ENCODE measurements at places on chromosomes 4 and X. TPM values are rescaled to one million over a fixed set of nuclear protein-coding genes. Genes with fewer than 3 reads are reported as not detected.
A peak's percentile ranks its signal among the peaks of the same experiment; 100 is the strongest.

- no peak overlapping the region for H3K4me3 ChIP-seq
- H3K27ac ChIP-seq: no peak overlapping the region
- no peaks in the 10 kb centered on the region for H3K36me3 ChIP-seq
- no peak for DNase-seq
Observed at GRCh38 chr4:91089178-91089577, 962.0 kb downstream of the CCSER1 start.

The REPS2 gene
- 6.3 TPM for total RNA-seq

DNA sequence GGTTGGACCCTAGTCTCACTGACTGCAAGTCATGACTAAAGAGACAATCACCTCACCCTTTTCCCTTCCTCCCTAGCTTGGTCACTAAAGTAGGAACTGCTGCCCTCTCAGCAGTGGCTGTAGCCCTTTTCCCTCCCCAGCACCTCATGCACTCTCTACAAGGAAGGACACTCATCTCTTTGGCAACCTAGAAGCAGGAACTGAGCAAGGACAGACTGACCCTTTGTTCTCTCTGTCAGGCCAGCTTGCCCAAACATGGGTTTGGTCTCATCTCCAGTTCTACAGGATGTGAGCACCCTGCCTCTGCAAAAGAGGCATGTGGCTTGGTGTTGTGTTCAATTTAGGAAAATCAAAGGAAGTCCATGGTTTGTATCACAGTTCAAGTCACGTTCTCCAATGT, 15.8 kb downstream of the LEF1 start:
- H3K4me1 ChIP-seq: no peaks in the 10 kb centered on the region
- no peaks in the 10 kb centered on the region for H3K27me3 ChIP-seq
- H3K4me3 ChIP-seq: no peak overlapping the region
- DNase-seq: no peak
- no peaks in the 10 kb centered on the region for H3K36me3 ChIP-seq

- peaks cover 2% of the 10 kb centered on the region for H3K4me1 ChIP-seq
- no peaks in the 10 kb centered on the region for H3K27me3 ChIP-seq
- H3K36me3 ChIP-seq: no peaks in the 10 kb centered on the region
Observed at GRCh38 chr4:75634951-75635350, 4.6 kb upstream of the CDKL2 start.

DNA sequence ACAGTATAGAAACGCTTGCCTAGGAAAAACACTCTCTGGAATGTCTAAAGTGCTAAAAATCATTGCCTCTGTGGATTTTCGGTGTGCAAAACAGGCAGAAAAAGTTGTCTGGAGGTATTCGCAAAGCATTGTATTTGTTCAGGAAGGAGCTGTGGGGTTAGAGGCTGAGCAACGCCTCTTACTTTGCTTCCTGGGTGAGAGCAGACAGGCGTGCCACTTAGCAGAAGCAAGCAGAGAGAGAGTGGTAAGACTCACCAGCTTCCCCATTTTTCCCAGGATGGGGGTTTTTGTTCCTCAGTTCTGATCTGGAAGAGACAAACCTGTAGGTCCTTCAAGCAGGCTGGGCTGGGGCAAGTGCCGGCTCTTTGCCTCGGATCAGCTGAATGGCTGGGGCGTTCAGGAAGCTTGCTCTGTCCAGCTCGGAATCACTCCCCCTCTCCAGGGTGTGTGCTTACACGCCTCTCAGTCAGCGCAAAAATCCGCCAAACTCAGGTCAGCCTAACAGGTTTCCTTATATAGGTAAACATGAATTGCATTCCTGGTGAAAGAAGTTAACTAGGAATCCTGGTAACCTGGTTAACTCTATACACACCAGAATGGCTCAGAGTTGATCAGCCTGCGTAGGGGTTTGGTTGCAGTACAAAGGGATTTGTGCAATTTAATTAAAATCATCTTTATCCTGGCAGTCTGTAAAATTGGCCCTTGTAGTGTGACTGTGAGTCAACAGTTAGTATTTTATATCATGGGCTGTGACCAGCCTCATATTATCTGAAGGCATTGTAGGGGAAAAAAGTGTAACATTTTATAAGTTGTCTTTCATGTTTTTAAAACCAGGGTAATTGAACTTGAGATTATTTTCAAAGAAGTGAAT, 213.1 kb upstream of the MID1 start:
- H3K36me3 ChIP-seq: no peaks in the 10 kb centered on the region
- peak overlapping the region; percentile 47 for H3K27ac ChIP-seq

The TCP11X2 gene
- not detected for total RNA-seq

- no peak overlapping the region for H3K4me3 ChIP-seq
- no peaks in the 10 kb centered on the region for H3K27me3 ChIP-seq
- no peaks in the 10 kb centered on the region for H3K36me3 ChIP-seq
- no peak overlapping the region for H3K27ac ChIP-seq
- H3K4me1 ChIP-seq: no peaks in the 10 kb centered on the region
- no peak for DNase-seq
Observed at GRCh38 chrX:65750674-65751469, 83.4 kb downstream of the MSN start.

- no peak overlapping the region for H3K27ac ChIP-seq
- no peaks in the 10 kb centered on the region for H3K4me1 ChIP-seq
- H3K36me3 ChIP-seq: peaks cover 3% of the 10 kb centered on the region
- no peak overlapping the region for H3K4me3 ChIP-seq
- H3K27me3 ChIP-seq: no peaks in the 10 kb centered on the region
Observed at GRCh38 chr4:15493411-15493810, 23.7 kb downstream of the CC2D2A start.

DNA sequence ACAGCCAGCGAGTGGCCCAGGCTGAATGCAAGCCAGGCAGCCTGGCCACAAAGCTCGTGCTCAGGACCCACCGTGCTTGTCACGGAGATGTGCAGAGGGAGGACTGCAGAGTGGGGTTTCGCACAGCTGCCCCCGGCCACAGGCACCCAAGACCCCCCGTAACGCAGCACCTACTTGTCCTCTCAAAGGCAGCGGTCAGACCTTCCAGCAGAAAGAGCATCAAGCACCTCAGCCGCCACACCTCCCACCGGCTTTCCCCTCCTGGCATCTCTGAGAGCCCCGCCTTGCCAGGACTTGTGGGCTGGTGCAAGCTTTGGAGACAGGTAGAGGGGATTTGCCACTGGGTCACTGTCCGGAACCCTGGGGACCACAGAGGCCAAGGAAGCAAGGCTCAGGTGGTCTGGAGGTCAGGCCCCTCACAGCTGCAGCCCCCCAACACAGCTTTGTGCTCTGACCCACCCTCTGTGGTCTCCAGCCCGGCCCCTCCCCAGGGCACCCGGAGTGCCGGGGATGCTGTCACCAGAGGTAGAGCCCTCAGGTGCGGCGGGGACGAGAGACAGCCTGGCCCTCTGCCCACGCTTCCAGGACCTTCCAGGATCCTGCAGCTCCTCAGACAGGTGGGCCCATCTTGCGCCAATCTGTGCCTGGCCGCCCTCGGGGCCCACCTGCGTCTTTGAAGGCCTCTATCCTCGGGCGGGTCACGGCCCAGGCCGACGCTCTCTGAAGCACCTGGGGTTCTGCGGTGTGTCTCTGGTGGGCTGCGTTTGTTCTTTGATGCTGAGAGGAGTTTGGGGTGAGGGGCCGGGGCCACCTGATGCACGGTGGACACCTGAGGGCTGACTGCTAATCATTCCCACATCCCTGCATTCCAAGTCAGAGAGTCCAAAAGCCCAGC, 34.4 kb upstream of the HMX1 start:
- H3K4me1 ChIP-seq: no peaks in the 10 kb centered on the region
- H3K27me3 ChIP-seq: peaks cover 39% of the 10 kb centered on the region
- H3K4me3 ChIP-seq: no peak overlapping the region
- DNase-seq: no peak

- H3K4me1 ChIP-seq: no peaks in the 10 kb centered on the region
- no peak overlapping the region for H3K4me3 ChIP-seq
- peaks cover 2% of the 10 kb centered on the region for H3K27me3 ChIP-seq
- no peak for DNase-seq
- no peak overlapping the region for H3K27ac ChIP-seq
Observed at GRCh38 chr4:6205973-6206372, 5.6 kb upstream of the JAKMIP1 start.

DNA sequence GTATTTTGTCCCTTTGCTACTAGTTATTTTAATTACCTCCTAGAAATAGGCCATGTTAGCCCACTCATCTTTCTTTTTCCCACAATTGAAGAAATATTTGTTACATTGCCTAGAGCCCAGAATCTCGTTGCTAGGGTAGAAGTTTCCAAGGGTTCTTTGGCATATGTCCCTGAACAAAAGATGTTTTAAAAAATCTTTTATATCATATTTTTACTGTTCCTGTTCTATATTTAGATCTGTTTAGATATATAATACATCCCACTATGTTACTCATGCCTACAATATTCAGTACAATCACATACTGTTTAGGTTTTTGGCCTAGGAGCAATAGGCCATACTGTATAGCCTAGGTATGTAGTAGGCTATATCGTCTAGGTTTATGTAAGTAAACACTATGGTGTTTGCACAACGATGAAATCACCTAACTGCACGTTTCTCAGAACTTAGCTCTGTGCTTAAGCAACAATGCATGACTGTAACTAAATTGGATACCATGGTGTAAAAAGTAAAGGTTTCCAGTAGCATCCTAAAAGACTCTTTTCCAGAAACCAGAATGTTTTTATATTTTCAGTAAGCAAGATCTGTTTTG, 236.0 kb upstream of the SLIT2 start:
- DNase-seq: peak; percentile 80
- H3K4me1 ChIP-seq: peaks cover 41% of the 10 kb centered on the region
- H3K36me3 ChIP-seq: no peaks in the 10 kb centered on the region
- H3K4me3 ChIP-seq: no peak overlapping the region

The GLOD5 gene
- not detected for total RNA-seq

DNA sequence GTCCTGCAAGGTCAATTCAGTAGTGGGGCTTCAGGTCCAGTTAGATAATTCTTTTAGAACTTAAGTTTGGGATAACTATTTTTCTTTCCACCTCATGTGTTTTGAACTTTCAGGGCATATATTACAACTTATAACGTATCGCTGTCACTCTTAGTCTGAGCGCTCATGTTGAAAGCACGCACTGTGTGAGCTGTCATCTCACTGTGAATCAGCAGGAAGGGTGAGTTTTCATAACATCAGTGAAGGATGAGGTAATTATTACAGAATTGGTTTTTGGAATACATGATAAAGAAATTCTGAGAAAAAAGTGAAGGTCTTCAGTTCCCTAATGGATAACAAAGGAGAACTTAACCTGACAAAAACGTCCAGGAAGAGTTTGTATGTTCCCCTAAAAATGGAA, 45.1 kb upstream of the SLC4A4 start:
- peak; percentile 56 for DNase-seq
- peaks cover 20% of the 10 kb centered on the region for H3K4me1 ChIP-seq
- no peak overlapping the region for H3K27ac ChIP-seq
- no peak overlapping the region for H3K4me3 ChIP-seq

- H3K27me3 ChIP-seq: no peaks in the 10 kb centered on the region
- no peak overlapping the region for H3K4me3 ChIP-seq
- no peaks in the 10 kb centered on the region for H3K4me1 ChIP-seq
- no peak overlapping the region for H3K27ac ChIP-seq
- DNase-seq: no peak
Observed at GRCh38 chrX:96693407-96693806, 8.8 kb downstream of the DIAPH2 start.

GRCh38 chr4:146548443-146548842, 26.7 kb upstream of the SLC10A7 start:
- no peaks in the 10 kb centered on the region for H3K4me1 ChIP-seq
- no peak overlapping the region for H3K4me3 ChIP-seq
- H3K27me3 ChIP-seq: no peaks in the 10 kb centered on the region
- no peaks in the 10 kb centered on the region for H3K36me3 ChIP-seq
- H3K27ac ChIP-seq: no peak overlapping the region

DNA sequence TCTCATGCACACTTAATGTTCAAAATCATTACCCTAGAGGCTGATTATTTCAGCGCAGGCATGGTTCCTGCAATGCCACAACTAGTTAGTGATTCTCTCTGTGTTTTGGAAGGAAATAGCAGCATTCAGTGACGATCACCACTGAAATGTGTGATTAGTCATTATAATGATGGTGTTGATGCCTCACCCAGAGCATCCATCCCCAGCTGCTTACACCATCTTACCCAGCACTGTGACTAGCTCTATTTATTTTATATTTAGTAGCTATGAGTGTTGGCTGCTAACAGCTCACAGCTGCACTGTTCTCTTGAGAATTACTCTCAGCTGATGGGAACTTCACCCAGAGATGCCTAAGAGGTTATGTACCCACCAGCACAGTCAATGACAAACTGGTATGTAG, 60.5 kb upstream of the TSPAN7 start:
- H3K36me3 ChIP-seq: no peaks in the 10 kb centered on the region
- H3K4me1 ChIP-seq: no peaks in the 10 kb centered on the region
- no peaks in the 10 kb centered on the region for H3K27me3 ChIP-seq
- no peak overlapping the region for H3K4me3 ChIP-seq

GRCh38 chr4:2337131-2337723, 75.3 kb upstream of the MXD4 start:
- H3K27ac ChIP-seq: no peak overlapping the region
- H3K4me1 ChIP-seq: no peaks in the 10 kb centered on the region
- no peak overlapping the region for H3K4me3 ChIP-seq
- no peaks in the 10 kb centered on the region for H3K27me3 ChIP-seq

GRCh38 chr4:114839986-114840385, 241.4 kb downstream of the UGT8 start:
- no peaks in the 10 kb centered on the region for H3K27me3 ChIP-seq
- no peak for DNase-seq
- H3K4me3 ChIP-seq: no peak overlapping the region
- no peak overlapping the region for H3K27ac ChIP-seq

DNA sequence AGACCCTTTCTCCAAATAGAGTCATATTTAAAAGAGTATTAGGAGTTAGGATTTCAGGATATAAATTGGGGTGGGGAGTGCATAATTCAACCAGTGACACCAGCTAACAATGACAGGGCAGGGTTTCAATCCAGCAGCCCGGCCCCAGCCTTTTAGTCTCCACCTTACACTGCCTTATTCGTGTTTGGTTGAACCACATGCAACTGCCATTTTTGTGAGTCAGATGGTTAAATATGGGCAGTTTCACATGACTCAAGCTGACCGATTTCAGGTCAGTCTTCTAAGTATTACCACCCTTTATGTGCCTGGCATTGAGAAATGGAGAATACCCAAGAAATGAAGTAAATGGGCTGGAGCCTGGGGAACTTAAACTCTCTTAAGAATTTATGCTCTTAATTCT, 102.8 kb downstream of the STOX2 start:
- peaks cover 6% of the 10 kb centered on the region for H3K4me1 ChIP-seq
- peak; percentile 9 for DNase-seq
- H3K4me3 ChIP-seq: no peak overlapping the region
- H3K27me3 ChIP-seq: no peaks in the 10 kb centered on the region
